MM.1S (cell line): ENCODE measurements at places on chromosomes 12 and 14.

DNA sequence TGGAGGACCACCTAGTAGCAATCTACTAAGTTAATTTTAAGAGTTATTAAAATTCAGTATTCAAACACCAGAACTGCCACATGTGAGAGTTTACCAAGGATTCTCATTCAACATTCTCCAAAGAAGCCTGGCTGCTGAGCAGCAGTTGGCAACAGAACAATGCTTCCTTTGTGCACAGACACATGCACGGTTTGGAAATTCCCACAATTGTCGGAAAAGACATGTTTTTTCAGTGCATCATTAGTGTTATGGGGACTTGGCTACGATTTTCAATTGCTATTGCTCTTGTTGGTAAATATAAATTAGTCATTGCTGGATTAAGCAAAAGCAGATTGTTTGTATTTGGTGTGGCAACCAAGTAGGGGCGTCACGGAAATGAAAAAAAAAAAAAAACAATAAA lies 22.2 kb downstream of the ST8SIA1 start:
- H3K4me1 ChIP-seq: no peaks in the 10 kb centered on the region
- no peaks in the 10 kb centered on the region for H3K36me3 ChIP-seq
- H3K27ac ChIP-seq: no peak overlapping the region
- DNase-seq: no peak

DNA sequence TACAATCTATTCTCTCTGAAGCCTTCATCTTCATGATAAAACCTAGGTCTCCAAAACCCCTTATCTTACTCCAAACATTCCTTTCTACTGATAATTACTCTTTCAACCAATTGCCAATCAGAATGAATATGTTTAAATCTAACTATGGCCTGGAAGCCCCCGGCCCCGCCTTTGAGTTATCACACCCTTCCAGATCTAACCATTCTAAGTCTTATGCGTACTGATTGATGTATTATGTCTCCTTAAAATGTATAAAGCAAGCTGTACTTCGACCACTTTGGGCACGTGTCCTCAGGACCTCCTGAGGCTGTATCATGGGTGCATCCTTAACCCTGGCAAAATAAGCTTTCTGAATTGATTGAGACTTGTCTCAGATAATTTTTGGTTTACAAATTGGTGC lies 14.4 kb downstream of the PABPN1 start:
- no peak overlapping the region for H3K27ac ChIP-seq
- no peaks in the 10 kb centered on the region for H3K36me3 ChIP-seq
- H3K4me1 ChIP-seq: no peaks in the 10 kb centered on the region
- DNase-seq: no peak
- H3K4me3 ChIP-seq: no peak overlapping the region
- no peaks in the 10 kb centered on the region for H3K27me3 ChIP-seq

DNA sequence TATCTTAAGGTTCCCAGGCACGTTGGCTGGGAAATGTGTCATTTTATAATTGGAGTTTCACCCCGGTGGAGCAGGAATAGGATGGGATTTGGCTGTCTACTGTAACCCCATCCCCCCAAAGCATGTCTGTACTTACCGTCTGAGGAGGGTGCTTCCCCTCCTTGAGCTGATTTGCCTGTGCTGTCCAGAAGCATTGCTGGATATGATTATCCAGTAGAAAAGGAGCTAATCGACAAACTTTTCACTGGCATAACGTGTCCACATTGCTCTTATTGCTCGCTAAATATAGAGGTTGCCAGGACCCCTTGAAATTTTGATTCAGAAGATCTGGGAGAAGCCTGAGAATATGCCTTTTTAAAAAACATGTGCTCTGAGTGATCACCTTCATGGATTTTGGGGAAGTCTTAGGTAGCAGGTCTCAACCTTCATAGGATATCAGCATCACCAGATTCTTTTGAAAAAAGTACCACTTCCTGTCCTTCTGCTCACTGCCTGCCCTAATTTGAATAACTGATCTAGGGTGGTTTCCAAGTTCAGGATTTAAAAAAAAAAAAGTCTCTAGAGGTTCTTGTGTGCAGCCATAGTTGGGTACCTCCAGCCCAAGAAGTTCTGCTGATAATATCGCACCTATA lies 80.4 kb upstream of the KCNA1 start:
- peak overlapping the region; percentile 23; the same call in 1 of the 2 replicates for H3K4me3 ChIP-seq
- H3K27ac ChIP-seq: peak overlapping the region; percentile 25; the same call in 1 of the 2 replicates
- no peaks in the 10 kb centered on the region for H3K27me3 ChIP-seq
- peak; percentile 81 for DNase-seq
- H3K36me3 ChIP-seq: no peaks in the 10 kb centered on the region

- H3K4me3 ChIP-seq: no peak overlapping the region
- no peaks in the 10 kb centered on the region for H3K36me3 ChIP-seq
- no peak for DNase-seq
- no peak overlapping the region for H3K27ac ChIP-seq
- no peaks in the 10 kb centered on the region for H3K4me1 ChIP-seq
Observed at GRCh38 chr14:22231018-22231417, 358.0 kb downstream of the DAD1 start.

- no peaks in the 10 kb centered on the region for H3K27me3 ChIP-seq
- peaks cover 14% of the 10 kb centered on the region for H3K4me1 ChIP-seq
- no peak overlapping the region for H3K4me3 ChIP-seq
- H3K36me3 ChIP-seq: no peaks in the 10 kb centered on the region; the same call in 1 of the 2 replicates
Observed at GRCh38 chr12:1107669-1108068, 116.6 kb downstream of the ERC1 start.

DNA sequence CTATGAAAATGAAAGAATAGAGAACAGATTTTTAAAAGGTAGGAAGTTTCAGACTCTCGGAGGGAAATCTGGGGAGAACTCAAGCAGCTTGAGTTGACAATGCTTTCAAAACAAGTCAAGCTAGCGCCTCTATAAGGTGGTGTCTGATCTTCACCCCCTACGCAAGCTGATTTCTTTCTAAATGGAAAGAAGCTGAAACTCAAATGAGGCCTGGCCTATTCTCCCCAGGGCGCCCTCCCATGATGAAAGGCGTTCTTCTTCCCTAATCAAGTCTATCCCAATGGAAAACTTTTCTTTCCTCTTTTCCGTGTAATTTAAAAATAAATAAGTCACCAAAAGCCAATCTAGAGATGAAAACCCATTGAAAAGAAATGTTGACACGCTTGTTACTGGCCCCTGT lies 20.6 kb downstream of the PTHLH start:
- H3K36me3 ChIP-seq: no peaks in the 10 kb centered on the region
- H3K27me3 ChIP-seq: no peaks in the 10 kb centered on the region

- DNase-seq: no peak
- no peaks in the 10 kb centered on the region for H3K36me3 ChIP-seq
- H3K27ac ChIP-seq: no peak overlapping the region
- no peak overlapping the region for H3K4me3 ChIP-seq
- H3K4me1 ChIP-seq: no peaks in the 10 kb centered on the region
Observed at GRCh38 chr14:101125313-101125712, 221.8 kb upstream of the RTL1 start.

DNA sequence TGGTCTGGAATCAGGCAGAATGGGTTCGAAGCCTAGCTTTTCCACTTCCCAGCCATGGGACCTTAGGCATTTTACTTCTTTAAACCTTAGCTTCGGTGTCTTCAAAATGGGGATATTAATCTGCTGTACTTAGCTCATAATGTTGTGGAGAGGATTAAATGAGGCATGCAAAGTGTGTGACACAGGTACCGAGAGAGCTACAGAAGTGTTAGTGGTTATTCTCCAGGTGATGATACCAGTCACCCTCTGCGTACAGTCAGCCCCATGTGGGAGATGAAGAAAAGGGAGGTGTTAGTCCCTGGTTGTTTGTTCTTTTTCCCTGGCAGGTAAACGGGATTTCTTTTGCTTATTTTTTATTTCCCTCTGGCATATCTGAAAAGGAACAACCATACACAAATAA lies 212.1 kb downstream of the PHLDA1 start:
- H3K27ac ChIP-seq: no peak overlapping the region
- DNase-seq: no peak
- peaks cover 4% of the 10 kb centered on the region; the same call in 1 of the 2 replicates for H3K4me1 ChIP-seq
- no peak overlapping the region for H3K4me3 ChIP-seq

DNA sequence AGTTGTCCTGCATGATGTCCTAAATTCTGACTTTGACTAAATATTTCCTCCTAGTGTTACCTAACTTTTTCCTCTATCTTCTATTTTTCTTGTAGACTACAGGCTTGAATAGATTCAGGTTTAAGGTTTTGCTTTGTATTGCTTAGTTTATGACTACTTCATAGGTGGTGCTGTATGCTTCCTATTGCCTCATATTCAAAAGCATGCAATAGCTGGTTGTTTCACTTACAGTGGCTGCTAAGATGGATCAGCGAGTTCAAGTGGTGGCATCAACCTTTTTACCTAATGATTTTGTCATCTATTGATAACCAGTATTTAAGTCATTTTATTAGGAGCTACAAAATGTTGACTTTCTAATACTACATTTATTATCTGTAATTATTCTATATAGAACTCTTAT lies 36.3 kb upstream of the BICD1 start:
- H3K4me1 ChIP-seq: no peaks in the 10 kb centered on the region
- H3K4me3 ChIP-seq: no peak overlapping the region
- no peaks in the 10 kb centered on the region for H3K36me3 ChIP-seq
- H3K27ac ChIP-seq: no peak overlapping the region

DNA sequence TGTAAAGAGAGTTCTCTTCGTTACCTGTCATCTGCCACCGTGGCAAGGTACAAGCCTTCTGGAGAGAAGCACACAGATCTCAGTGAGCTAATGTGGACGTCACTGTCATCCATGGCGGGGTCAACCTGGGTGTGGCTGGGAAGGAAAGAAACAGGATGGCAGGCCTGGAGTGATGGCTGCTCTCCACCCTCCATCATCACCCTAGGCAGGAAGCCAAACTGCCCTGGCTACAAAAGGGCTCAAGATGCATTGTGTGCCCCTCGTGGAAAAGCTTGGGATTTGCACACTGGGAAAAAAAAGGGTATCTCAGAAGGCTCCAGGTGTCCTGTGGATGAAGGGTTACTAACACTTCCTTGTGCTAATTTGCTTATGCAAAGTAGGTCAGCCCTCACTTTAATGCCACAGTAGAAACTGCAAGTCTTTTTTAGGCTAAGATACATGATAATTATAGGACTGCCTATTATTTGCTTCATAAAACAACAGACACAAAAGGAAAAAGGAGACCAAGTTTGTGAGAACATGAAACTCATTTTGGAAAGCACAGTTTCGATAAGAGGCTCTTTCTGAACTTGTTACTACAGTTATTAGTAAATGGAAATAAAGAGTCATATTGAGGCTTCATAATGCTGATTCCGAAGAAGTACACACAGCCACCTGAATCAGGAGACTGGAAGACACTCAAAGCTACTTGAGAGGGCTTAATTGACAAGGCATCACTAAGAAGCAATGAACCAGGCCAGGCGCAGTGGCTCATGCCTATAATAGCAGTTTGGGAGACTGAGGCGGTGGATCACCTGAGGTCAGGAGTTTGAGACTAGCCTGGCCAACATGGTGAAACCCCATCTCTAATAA lies 18.9 kb downstream of the RFC5 start:
- peak; percentile 13 for DNase-seq
- H3K4me3 ChIP-seq: no peak overlapping the region

DNA sequence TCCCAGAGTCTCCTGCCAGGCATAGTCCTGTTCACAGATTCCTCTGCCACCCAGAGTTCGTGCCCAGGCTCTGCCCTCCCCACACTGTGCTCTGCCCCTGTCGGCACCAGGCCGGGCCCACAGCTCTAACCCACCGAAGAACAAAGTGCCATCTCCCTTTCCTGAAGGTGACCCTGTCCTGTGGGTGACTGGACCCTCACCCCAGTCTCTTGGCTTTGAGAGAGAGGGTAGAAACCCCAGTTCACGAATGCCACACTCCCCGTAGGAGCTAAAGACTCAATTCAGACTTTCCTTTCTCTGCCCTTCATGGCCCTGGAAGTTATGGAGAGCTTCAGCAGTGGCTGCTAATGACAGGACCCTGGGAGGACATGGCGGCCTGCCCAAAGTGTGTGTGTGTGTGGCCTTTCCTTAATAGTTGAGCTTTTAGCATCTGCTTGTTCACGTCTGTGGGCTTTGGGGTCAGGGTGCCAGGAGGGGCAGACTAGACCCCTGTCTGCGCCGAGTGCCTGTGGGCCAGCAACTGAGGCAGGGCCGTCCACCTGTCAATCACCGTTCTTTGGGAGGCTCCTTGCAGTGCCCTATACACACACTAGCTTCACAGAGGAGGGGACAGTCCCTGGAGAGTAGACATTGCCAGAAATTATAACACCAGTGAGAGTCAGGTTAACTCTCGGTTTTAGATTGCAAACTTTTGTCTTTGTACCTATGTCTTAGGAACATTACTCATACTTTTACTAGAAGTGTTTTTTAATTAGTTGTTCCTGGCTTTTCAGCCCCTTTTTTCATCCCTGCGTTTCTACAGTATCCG lies 84.6 kb upstream of the DYNC1H1 start:
- no peak for DNase-seq
- no peaks in the 10 kb centered on the region for H3K36me3 ChIP-seq
- no peak overlapping the region for H3K27ac ChIP-seq
- no peaks in the 10 kb centered on the region for H3K27me3 ChIP-seq

GRCh38 chr14:31945701-31946100 lies 131.4 kb upstream of the ARHGAP5 start:
- peaks cover 9% of the 10 kb centered on the region; the same call in 1 of the 2 replicates for H3K4me1 ChIP-seq
- H3K27ac ChIP-seq: no peak overlapping the region
- no peak for DNase-seq
- H3K4me3 ChIP-seq: no peak overlapping the region
- H3K36me3 ChIP-seq: no peaks in the 10 kb centered on the region
- H3K27me3 ChIP-seq: no peaks in the 10 kb centered on the region

- H3K4me1 ChIP-seq: no peaks in the 10 kb centered on the region
- no peaks in the 10 kb centered on the region for H3K36me3 ChIP-seq
- H3K27ac ChIP-seq: no peak overlapping the region
- no peaks in the 10 kb centered on the region for H3K27me3 ChIP-seq
Observed at GRCh38 chr14:78566859-78567172, 396.6 kb downstream of the NRXN3 start.

- H3K27me3 ChIP-seq: peaks cover 99% of the 10 kb centered on the region
- H3K4me1 ChIP-seq: no peaks in the 10 kb centered on the region
- no peak overlapping the region for H3K27ac ChIP-seq
- no peaks in the 10 kb centered on the region for H3K36me3 ChIP-seq
- no peak for DNase-seq
- H3K4me3 ChIP-seq: no peak overlapping the region
Observed at GRCh38 chr12:3325736-3326135, 165.3 kb upstream of the PRMT8 start.

DNA sequence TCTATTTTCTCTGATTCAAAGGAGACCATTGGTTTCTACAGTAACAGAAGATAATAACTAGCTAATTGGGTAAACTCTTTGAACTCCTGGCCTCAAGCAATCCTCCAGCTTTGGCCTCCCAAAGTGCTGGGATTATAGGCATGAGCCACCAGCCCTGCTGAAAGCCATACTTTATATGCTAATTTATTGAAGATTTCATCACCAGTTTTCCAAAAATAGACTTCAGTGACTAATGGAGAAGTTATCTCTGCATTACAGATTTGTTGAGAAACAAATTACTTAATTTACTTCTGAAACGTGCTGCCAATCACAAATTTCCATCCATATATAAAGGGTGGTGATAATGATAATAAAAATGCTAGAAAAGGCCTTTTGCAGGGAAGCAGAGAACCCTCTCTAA lies 1758.1 kb upstream of the SEL1L start:
- no peaks in the 10 kb centered on the region for H3K36me3 ChIP-seq
- no peak overlapping the region for H3K4me3 ChIP-seq
- H3K27ac ChIP-seq: no peak overlapping the region
- no peak for DNase-seq
- H3K27me3 ChIP-seq: no peaks in the 10 kb centered on the region
